Cortex of kidney (tissue), 1 donor: ENCODE measurements at places on chromosomes 2 and 18.

GRCh38 chr2:239606741-239607516 lies 206.1 kb upstream of the HDAC4 start:
- no peak for DNase-seq

DNA sequence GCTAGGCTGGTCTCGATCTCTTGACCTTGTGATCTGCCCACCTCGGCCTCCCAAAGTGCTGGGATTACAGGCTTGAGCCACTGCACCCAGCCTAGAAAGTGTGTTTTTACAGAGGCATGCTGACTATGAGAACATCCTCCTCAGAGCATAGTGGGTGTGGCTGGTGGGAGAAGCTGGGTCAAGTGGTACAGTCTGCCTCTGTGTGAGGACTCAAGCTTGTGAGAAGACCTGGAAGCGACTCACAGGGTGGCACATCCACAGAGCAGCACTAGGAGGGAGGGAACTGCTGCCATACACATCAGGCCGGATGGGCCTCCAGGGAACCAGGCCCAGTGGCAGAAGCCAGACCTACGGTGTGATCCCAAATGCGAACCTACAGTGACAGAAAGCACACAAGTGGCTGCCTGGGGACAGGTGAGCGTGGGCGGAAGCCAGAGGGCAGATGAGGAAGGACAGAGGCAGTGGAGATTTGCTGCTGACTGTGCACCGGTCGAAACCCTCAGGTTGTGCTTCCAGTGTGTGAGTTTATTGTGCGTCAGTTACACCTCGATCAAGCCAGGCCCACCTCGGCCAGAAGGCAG lies 8.9 kb downstream of the ARHGEF4 start:
- no peak for DNase-seq

GRCh38 chr2:121099329-121100290 lies 185.4 kb downstream of the TFCP2L1 start:
- no peak for DNase-seq

DNA sequence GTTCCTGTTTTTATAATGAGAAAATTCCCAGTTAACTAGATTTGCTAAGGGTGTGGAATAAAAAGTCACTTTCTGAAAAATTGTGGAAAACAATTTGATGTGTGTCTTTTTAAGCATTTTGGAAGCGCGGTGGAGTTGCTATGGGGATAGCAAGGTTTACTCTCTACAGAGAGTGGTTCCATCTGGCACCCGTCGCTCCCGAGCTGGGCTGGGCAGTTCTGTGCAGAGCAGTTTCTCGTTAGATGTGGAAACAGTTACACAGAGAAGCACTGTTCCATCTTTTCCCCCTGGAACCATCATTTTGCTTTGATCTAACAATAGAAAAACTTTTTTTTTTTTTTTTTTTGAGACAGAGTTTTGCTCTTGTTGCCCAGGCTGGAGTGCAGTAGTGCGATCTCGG lies 17.4 kb downstream of the LDLRAD4 start:
- no peak for DNase-seq

DNA sequence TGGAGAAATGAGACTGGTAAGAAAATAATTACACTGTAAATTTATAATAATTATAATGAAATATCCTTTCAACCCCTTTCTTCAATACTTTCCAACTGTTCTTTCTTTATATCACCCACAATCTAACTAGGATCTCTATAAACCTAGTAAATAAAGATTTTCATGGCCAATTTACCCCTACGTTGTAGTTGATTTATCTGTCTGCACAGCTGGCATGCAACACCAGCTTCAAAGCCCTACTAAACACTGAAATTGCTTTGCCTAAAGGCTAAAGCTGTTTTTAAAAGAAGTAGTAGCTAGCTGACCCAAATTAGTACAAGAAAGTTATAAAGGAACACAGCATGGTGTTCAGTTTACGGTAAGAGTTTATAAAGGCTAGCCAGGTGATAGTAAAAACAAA lies 140.1 kb downstream of the NOL4 start:
- DNase-seq: no peak

DNA sequence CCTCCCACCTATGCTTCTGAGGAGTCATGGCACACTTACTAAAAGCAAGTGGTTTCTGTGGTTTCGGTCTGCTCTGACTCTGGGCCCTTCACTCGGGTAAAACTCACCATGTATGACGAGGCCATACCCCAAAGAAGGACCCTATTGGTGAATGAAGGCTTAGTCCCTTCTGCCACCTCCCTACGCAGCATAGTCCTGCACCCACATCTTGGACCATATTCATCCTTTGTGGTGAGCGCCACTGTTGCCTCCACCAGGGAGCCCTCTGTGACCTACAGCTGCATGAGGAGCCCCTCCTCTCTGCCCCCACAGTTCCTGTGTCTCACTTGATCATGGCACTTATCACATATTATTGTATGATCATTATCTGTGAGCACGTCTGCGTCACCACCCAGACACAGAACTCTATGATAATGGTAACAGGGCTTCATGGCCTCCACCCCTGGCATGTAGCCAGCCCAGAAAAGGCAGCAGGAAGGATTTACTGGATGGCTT lies 113.3 kb downstream of the TFCP2L1 start:
- DNase-seq: no peak

DNA sequence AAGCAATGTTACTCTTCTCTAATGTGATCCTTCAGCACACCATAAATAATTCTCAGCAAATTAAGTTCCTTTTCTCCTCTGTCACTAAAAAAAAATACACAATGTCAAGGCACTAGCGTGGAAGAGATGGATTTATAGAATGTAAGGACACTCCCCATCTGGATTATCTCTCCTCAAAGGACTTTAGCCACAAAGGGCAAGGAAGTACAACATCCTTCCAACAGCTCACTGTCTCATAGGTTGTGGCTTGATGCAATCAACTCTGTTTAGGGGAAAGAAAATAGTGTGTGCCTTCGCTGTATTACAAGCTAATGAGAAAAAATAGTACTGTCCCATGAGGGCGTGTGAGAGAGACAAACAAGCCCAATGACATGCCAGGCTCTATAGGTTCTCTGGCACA lies 129.1 kb upstream of the DNMT3A start:
- DNase-seq: no peak

GRCh38 chr2:85393836-85394235 lies 16.3 kb downstream of the CAPG start:
- no peak for DNase-seq

DNA sequence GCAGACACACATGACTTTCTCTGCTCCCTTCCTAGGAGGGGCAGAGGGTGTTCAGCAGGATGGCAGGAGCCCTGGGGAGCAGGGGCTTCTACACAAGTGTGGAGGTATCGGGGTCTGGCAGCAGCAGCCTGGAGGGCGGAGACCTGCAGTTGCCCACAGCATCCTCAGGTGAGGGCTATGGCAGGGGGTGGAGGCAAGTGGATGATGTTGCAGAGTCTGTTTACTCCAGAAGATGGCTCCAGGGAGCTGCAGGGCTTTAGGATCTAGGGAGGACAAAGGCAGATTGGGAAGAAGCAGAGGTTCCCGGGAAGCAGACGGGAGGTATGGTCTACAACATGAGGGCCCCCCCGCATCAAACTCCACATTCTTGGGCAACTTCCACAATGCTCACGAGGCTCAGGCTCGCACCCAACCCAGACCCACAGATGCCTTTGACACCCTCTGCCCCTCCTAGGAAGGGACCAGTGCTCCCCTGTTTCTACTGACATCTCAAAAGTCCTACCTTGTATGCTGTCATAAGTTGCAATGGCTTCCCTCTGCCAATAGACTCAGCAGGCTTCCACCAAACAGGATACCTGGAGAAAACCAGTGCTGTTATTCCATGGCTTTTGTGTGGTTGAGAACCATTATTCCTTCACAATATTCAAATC lies 12.0 kb upstream of the ATP6V1C2 start:
- no peak for DNase-seq

DNA sequence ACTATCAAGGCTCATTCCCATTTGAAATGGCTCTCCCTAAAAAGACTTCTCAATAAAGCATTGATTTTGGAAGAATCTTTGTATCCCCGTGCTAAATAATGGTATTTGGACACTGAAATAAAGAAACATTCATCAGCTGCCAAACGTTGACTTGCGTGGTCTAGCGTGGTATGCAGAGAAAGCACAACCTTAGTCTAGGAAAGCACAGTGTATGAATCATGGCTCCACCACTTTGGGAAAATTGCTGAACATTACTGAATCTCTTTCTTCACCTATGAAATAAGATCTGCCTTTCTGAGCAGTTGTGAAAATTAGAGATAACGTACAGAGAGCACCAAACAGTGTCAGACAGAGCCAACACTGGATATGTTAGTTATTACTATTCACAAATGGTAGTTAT lies 353.9 kb downstream of the SS18 start:
- DNase-seq: no peak

- DNase-seq: no peak
Measured at GRCh38 chr2:55116966-55117365, 66.7 kb upstream of the RTN4 start.

GRCh38 chr2:69721022-69721421 lies 20.9 kb upstream of the ANXA4 start:
- DNase-seq: no peak

DNA sequence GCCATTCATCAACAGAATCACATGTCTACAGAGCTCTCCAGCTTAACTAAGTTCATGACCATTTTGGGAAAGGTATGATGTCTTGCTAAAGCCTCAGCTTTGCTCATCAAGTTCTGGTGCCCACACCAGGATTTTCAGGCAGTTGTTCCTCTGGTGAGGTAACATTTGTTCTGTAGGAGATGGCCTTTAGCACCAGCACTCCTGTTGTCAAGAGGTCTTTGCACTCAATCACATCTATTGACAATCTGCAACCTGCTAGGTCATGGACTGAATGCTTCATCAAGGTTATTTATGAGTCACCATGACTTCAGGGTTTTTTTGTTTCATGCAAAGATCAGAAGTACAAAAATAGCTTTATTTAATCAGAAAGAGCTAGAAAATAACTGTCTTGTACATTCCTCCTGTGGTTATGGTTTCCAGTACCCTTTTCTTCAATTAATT lies 36.6 kb upstream of the VIT start:
- DNase-seq: no peak

GRCh38 chr18:8847066-8847755 lies 141.9 kb downstream of the MTCL1 start:
- DNase-seq: no peak

GRCh38 chr2:173028141-173028540 lies 47.5 kb upstream of the MAP3K20 start:
- no peak for DNase-seq

- DNase-seq: no peak
Measured at GRCh38 chr2:58834404-58834803, 593.3 kb upstream of the FANCL start.

DNA sequence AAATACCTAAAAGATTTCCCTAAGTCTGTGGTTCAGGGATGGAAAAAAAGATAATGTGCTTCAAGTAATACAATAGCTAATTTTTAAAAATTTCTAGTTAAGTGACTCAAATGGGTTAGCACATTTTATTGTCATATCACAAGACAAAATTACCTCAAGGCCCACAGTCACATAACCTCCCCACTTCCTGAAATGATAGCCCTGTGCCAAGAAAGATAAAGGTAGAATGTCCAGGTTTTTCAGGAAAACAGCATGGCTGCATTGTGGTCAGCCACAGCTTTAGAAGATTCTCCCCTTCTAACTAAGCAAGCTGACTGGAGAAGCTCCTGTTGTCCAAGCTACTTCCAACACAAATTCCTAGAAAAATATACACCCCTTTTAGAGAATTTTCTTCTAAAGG lies 127.1 kb upstream of the SLC35G4 start:
- DNase-seq: no peak

GRCh38 chr2:231668981-231669380 lies 39.3 kb upstream of the PTMA start:
- no peak for DNase-seq

DNA sequence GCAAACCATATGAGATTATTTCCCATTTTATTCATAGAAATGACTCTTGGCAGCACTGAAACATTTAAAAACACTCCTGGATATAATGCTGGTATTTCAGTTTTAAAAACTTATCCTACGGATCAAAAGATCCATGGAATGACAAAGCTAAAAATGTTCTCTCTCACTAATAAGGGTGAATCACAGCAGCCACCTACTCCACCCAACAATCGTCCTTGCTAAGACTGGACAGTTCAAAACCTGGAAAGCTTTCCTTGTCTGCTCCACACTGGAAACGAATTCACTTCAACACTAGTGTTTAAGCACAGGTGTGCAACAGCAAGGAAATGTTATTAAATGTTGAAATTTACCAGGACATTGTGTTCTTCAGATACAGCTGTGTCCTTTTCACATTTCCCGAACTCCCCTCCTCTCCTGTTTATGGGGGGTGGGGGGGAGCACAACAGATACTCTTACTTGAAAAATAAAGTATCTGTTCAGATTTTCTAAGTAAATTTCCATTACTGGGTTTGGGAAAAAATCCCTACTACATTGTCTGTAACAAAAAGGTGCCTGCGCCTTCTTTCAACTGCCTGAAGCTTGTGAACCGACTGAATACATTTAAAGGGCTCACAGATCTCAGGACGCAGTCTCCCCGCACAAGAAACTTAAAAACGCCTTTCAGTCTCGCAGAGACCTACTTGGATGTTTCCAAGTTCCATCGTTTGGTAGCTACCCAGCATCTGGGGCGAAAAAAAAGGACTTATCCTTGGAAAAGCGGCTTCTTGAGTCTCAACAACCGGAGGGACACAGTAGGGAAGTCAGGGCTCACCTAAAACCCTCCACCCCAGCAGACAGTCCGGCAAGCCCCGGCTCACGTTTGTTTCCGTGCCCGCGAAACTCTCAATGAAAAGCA lies 1.3 kb downstream of the YWHAQ start:
- DNase-seq: no peak

DNA sequence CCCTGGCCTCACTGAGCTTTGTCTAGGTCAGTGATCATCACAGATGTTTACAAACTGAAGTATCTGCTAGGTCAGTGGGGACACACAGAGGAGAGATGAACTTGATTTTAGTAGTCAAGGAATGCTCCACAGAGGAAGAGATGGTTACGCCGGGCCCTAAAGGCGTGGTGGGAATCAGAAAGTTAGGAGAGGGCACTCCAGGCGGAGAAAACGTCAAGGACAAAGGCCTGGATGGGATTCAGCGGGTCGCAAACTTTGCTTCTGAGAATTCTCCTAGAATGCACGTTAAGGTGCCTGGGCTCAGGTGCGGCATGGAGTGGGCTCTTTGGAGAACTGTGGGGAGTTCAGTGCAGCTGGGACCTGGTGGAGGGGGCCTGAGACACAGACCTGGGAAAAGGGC lies 78.8 kb downstream of the TMEM17 start:
- no peak for DNase-seq

GRCh38 chr2:85994897-85995647 lies 106.3 kb upstream of the ST3GAL5 start:
- no peak for DNase-seq

- no peak for DNase-seq
Measured at GRCh38 chr2:70087702-70088597, 673 bp downstream of the PCBP1 start.

DNA sequence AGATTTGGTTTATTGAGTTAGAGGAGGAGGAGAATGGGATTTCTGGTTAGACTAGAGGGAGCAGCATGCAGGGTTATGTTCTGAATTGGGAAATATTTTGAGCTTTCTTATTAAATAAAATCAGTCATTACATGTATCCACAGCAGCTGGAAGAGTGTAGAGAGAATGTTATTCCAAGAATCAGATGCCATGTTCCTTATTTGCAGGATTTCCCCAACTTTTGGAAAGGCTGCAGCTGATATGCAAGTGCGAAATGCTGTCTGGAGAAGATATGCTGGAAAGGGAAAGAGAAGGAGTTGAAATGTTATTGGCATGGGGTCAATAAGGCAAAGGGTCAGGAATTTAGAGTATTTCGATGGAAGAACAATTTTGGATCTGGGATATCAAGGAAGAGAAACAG lies 255.8 kb downstream of the MTX2 start:
- DNase-seq: no peak
